ENCODE measurements at places on chromosomes 5 and 9.

DNA sequence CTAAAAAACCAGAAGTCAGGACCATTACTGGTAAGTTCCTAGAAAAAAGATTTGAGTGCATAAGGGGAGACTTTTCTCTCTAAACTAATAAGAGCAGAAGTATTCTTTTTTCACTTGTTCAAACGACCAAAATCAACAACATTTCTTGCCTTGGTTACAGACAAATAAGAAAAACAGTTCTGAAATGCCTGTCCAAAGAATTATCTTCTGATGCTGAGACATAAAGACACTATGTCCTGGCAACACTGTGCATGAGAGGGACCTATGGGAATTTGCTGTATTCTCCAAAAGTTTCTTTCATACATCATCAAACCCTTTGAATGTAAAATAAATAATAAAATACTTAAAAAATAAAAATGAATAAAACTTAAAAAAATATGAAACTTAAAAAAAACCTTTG lies 50.4 kb downstream of the ZNF474 start:
- DNase-seq = no peak

- no peak for DNase-seq
Measured at GRCh38 chr9:112917987-112918362, 27.3 kb upstream of the SLC46A2 start.

GRCh38 chr9:131477367-131477766 lies 25.4 kb upstream of the POMT1 start:
- no peak for DNase-seq

GRCh38 chr5:61563401-61563800 lies 231.3 kb downstream of the ZSWIM6 start:
- no peak for DNase-seq

- no peak for DNase-seq
Measured at GRCh38 chr9:124429530-124429867, 14.3 kb upstream of the PSMB7 start.

- no peak for DNase-seq
Measured at GRCh38 chr9:121598167-121598964, 53.1 kb upstream of the DAB2IP start.

DNA sequence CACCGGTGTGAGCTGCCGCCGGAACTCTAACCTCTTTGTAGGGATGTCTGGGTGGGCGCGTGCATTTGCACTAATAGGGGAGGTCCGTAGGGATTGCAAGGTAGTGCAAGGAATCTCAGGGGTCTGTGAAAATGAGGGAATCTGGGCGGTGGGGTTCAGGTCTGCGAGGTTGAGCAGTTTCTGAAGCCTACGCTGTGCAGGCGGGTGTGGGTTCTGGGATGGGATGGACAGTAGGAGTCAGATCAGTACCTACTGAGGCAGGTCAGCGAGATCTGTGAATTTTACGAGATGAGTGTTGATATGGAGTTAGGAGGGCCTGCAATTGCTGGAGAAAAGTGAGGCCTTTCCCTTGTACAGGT lies 856 bp upstream of the ATOSB start:
- no peak for DNase-seq

DNA sequence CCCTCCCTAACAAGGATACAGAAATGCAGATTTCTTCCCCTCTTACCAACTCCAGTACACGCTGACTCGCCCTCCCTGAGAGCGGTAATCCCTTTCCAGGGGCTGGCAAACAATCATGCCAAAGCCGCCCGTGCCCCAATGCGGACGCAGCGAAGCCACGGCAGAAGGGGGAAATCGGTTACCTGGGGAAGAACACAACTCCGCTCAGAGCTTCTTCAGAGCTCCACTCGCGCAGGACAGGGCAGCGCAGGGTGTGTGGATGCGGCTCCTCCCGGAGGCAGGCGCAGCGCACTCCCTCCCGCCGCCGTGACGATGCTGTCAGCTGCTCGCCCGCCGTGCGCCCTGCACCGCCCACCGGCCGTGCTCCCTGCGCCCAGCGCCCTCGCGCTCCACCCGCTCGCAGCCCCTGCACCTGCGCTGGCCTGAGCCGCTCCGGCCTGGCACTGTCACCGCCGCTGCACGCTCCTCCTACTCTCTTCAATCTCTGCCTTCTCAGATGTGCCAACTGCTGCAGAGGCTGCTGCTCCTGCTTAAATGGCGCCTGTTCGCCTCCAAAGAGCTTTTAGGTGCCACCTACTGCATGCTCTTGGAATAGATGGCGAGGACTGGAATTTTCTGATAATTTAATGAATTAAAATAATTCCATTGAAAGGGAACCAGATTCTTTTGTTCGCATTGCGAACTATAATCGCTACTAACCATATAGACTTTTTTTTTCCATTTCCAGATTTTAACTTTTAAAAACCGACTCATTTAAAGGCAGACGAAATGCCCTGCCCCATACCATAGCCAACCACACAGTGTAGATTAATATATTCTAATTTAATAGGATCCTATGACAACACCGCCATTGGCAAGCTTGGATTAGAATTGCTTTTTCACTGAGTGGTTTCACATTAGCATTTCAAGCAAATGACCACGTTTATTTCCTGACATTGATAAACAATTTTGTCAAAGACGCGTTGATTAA lies at the start of gene DIRAS2:
DIRAS2 (minus strand) TSS at position 255 of the 970 bp plus-strand sequence. CDS start 28,997 bp downstream, outside the sequence.
- no peak for DNase-seq

DNA sequence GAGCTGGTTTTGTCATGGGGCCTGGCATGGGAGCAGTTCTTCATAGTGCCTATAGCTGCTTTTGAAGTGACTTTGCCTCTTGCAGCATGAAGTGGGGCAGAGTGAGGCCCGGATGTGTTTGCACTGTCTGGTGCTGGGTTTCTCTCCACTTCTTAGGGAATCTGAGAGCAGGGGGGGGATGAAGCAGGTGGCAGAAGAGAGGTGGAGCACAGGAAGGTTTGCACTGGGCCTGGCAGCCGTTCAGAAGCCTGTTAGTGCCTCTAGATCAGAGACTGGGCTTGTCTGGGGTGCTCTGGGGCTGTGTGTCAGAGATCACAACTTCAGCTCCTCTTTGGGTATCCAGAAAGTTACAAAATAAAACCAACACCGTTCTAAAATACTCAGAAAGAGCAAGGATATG lies 18.4 kb downstream of the USP20 start:
- DNase-seq = no peak

Measured in activated naive CD4-positive, alpha-beta T cell treated with Interleukin-2 at 50 U/mL for 16 hours (primary cell).